ENCODE measurements at places on chromosomes 16 and 17. TPM values are rescaled to one million over a fixed set of nuclear protein-coding genes. Genes with fewer than 3 reads are reported as not detected.

DNA sequence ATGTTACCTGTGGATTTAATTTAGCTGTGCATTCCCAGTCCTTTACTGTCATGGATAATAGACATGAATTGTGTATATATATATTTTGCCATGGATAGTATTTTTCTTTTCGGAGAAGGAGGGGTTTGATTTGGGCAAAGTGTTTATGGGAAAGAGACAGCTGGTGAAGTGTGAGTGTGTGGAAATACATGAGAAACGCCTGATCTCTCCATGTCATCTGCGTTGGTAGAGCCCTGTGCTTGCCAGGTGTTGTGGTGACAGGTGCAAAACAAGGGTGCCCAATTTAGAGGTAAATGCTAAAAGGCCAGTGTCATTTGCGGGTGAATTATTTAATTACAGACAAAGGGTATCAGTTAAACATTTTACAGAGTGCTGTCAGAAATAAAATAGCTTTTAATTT, 23.4 kb downstream of the NDEL1 start:
- DNase-seq: no peak

- no peak for DNase-seq
Measured at GRCh38 chr16:66901626-66902025, 17.1 kb downstream of the CDH16 start.

DNA sequence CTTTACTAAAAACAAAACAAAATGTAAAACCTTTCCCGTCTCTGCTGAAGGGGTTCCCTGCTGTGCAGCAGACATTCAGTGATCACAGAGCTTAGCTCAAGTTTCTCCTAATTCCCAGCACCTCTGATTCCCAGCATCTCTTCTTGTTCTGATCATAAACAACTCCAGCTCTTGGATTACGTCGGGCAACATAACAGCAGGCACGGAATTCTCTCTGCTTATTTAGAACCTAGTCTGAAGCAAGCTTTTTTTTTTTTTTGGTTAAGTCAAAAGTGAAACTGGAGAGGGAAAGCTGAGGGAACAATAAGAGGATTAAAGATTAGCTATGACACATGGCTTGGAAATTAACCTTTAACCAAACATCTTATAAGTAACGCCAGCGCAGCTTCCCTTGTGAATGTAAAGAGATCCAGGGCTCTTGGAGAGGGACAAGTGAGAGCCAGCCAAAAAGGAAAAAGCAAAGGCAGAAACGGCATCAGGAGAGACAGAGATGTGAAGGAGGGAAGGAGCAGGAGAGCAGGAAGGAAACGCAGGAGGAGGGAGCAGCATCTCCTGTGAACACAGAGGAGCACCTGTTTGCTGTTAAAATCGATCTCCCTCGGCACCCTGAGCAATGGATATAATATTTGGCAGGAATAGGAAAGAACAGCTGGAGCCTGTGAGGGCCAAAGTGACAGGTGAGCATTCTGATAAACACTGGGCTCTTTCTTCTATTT, at the start of gene BCO1:
Gene BCO1, plus strand, starts transcription at position 394 of the 716 bp plus-strand sequence. Its CDS starts 220 bp downstream, at position 614.
- peak; percentile 56 for DNase-seq

DNA sequence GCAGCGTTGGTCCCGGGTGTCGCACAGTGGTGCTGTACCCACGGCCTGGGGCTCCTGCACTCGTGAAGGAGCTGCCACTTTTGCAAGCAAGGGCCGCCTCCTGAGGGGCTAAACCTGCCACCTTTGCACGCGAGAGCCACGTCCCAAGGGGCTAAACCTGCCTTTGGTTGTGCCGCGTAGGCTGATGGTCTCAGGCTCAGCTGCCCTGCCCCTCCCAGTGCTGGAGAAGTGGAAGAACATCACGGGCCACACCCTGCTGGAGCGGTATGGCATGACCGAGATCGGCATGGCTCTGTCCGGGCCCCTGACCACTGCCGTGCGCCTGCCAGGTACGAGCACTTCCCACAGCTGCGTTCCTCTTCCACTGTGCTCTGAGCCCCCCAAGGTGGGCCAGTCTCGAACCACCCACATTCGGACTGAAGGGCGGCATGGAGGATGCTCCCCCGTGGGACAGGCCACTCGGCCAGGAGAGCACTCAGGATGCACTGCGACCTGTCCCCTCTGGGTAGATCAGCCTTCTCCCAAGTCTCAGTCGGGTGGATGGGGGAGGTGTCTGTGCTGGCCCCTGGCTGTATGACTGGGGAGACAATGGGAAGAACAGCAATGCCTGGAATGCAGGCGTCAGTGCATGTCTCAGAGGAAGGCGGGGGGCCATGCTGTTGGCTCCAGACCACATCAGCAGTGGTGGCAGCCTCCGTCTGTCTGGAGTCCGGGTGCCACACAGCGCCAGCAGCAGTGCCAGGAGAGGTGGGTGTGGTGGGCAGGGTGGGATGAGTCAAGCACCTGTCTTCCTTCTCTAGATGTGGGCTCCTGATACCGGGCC, 20.7 kb downstream of the ACSF3 start:
- DNase-seq: no peak

CASKIN1 gene
- polyA plus RNA-seq: 1.7 TPM

CAVIN1 gene
- 96.5 TPM for polyA plus RNA-seq
